Effector CD4-positive, alpha-beta T cell (primary cell): ENCODE measurements at places on chromosomes 11 and 22.

DNA sequence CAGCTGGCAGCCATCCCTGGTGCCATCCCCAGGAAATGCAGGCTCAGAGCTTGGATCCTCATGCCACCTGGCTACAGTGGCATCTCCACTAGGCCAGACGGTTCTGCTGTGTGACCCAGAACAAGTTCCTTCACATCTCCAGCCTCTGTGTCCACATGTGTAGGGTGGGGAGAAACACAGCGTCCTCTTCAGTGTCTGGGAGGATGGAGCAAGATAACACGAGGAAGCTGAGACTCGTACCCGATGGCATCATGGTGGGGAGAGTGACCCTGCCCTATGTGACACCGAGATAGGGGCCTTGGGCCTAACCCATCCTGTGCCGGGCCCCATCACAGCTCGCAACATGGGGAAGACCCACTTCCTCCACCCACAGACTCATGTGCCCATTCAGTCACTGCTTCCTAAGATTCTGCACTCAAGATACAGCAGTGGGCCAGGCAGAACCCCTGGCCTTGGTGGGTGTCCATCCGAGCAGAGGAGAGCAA, 78.5 kb downstream of the MORC2 start:
- DNase-seq: no peak

DNA sequence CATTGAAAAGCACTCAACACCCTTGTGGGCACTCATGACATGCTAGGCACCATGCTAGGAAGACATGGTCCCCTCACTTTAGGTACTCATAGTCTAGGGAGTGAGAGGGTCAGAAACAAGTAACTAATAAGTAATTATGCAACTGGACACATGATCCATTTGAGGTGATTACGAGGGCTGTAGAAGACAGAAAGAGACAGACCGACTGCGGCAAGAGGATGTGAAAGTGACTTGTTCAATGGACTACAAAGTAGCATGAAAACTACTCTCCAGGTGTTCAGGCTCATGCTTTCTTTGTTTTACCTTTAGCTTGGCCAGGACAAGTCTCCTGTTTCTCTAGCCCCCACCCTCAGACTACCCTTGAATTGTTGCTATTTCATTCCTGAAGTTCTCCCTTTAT, 310.8 kb upstream of the SORL1-AS1 start:
- no peak for DNase-seq

DNA sequence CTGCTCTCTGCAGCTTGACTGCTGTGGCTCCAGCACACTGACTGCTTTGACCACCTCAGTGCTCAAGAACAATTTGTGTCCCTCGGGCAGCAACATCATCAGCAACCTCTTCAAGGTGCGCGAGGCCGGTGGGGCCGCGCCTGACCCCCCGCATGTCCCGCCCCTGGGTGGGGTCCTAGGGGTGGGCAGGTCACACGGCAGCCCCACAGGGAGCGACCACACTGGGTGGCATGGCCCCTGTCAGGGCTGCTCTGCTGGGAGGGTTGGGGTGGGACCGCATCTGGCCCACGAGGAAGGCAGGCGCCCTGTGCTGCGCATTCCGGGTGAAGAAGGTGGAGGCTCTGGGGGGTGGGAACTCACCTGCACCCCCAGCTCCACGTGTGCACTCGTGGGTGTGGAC, 4.7 kb upstream of the TSSC4 start:
- no peak for DNase-seq

DNA sequence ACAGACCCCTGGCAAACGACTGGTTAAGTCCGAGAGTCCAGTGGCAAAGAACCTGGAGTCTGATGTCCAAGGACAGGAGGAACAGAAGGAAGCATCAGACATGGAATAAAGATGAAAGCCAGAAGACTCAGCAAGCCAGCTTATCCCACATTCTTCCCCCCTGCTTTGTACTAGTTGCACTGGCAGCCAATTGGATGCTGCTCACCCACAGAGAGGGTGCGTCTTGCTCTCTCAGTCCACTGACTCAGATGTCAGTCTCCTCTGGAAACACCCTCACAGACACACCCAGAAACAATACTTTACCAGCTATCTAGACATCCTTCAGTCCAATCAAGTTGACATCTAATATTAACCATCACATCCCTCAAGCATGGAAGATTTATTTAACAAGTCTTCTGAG, 1265.8 kb upstream of the CNTN5 start:
- no peak for DNase-seq

- DNase-seq: no peak
Observed at GRCh38 chr11:83540728-83541127, 254.6 kb upstream of the CCDC90B start.

DNA sequence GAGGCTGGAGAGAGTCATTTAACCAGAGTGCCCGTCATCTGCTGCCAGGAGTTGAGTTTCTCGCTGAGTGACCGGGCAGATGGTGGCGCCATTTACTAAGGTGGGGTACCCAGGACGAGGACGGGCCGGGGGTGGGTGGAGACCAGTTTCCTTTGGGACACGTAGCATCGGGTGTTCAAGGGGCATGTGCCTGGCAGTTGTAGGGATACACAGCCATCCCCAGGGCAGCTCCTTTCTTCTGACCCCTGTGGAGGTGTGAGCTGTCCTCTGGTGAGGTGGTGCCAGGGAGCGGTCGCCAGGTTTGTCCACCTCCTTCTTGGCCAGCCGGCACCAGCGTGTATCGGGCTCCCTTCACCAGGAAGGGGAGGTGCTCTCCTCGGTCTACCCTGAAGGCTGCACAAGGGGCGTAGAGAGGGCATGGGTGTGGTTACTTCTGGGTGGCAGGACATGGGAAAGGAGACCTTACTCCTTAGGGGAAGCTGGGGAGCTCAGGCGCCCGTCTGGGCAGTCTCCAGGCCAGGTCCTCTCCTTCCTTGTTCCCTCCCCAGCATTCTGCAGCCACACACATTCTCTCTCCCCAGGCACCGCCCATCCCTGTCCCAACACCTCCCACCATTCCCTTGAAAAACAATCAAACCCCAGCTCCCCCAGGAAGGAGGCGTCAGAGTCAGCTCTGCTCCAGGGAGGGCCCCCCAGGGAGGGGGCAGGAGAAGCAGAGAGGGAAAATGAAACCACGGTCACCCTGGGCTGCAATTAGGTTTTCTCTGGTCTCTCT, 10.3 kb upstream of the MB start:
- peak; percentile 36 for DNase-seq

DNA sequence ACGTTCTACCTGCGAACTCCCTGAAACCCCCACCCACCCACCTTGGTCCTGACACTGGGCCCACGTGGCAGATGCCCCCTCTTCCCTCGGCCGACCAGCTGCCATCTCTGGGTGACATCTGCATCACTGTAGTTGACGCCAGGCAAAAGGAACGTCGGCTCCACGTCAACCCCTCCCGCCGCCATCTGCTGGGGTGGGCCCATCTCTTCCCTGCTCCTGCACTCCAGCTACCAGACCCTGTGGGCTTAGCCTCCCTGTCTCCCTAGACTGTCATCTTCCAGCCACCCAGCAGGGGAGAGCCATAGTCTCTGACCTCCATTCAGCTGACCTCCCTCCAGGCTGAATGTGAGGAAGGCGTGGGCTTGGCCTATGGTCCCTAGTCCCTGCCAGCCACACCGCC, 21.4 kb downstream of the CHID1 start:
- DNase-seq: no peak

GRCh38 chr11:125457814-125458343, 38.2 kb downstream of the FEZ1 start:
- no peak for DNase-seq

DNA sequence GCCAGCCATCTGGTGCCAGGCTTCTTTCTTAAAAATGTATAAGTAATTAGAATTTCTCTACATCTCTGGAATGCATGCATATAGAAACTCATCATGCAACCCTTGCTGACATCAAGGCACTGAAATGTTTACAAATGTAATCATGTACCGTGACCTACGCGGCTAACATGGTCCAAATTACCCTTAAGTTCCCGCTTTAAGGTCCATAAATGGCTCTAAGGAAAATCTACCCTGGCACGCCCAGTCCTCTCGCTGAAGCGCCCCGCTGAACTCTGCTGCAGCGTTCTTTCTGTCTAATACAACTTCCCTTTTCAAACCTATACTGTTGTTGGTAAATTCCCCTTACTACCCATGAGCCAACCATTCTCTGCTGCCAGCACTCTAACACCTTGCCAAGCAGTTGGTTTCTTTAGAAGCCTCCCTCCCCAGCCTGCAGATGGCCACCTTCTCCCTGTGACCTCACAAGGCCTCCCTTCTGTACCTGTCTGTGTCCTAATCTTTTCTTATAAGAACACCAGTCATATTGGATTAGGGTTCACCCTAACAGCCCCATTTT, 13.5 kb upstream of the HMOX1 start:
- no peak for DNase-seq

DNA sequence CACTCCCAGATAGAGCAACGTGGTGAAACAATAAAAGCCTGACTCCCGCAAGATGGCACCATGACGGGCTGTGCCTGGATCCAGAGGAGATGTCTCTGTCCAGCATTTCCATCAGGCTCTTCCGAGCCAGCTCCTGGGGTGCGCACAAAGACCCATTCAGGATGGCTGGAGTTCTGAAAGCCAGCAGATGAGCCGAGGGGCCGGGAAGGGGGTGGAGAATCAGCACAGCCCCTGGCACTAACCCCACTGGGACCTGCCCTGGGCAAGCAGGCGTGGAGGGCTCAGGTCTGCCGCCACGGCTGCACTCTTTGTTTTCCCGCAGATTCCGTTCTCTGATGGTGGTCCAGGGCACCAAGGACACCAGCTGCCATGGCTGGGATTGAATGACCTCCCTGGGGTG, 97.2 kb upstream of the BLID start:
- no peak for DNase-seq

GRCh38 chr11:76978818-76979217, 55.4 kb upstream of the B3GNT6 start:
- DNase-seq: no peak

GRCh38 chr11:3055891-3056290, 1.3 kb downstream of the CARS1 start:
- DNase-seq: no peak

- DNase-seq: no peak
Observed at GRCh38 chr22:24170188-24170587, 11.1 kb upstream of the SUSD2 start.

GRCh38 chr11:57167125-57167846, 14.5 kb upstream of the LRRC55 start:
- no peak for DNase-seq

DNA sequence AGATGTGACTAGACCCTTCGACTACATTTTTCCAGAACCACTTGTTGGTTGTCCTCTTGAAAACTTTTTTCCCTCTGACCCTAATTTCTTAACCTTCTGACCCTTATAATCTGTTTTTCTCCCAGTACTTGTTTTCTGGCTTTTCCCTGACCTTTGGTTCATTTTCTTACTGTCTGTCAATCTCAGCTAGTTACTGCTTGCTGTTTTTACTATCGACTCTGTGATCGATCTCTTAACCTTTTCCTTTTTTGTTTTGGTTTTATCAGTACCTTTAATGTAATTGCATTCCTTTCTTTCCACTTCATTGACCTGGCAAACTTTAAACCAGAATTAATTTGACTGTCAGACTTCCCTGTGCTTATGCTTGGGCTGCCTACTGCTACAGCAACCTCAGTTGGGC, 92.8 kb downstream of the DDX10 start:
- no peak for DNase-seq

GRCh38 chr11:65491163-65491465, 7.7 kb upstream of the MALAT1 start:
- no peak for DNase-seq

DNA sequence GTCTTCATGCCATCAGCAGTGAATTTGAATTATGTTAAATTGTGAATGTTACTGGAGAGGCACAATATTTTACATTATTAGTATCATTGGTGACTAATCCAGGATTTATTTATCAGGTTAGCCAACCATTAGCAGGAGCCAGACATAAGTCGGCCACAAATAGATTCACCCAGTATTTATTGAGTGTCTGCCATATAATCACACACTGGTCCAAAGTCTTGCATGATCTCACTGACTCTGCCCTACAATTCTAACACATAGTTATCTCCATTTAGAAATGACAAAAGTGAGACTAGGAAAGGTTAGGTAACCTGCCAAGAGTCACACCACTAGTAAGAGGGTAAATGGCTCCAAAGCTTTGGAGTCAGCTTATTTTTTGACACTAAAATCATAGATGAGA, 179.6 kb downstream of the BLID start:
- DNase-seq: no peak

GRCh38 chr11:2263071-2263565, 7.3 kb downstream of the ASCL2 start:
- no peak for DNase-seq

GRCh38 chr22:28864878-28865596, 18.3 kb upstream of the ZNRF3 start:
- no peak for DNase-seq

DNA sequence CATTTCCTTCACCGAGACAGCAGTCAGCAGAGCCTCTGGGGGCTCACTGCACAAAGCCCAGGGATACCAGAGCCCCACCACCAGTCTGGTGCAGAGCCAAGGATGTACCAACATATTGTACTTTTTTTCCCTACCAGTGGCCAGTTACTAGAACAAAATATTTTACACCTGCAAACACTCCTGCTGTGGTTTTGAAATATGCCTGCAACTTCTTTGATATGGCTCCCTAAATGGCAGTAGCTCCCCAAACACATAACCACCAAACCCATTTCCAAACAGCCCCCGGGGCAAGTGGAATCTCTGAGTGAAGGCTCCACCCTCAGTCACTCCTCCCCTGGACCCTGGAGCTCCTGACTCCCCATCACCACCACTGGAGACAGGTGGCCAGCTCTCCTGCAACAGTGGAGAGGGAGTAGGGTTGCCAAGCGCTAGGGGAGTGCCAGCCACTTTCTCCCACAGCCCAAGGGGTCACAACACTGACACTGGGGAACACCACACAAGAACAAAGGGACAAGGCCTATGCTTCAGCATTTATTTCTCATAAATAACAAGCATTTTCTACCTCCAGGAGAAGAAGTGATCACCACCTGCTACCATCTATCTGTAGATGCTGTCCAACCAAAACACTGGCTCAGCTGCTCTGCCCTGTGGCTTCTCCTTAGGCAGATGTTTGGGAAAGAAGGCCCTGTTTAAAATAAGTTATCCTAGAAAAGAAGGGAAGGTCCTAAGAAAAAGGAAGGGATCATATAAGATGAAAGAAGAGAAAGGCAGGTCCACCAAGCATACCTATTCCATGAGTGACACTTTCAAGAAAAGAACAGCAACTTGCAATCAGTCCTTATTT, 15.1 kb downstream of the DGCR2 start:
- DNase-seq: no peak

DNA sequence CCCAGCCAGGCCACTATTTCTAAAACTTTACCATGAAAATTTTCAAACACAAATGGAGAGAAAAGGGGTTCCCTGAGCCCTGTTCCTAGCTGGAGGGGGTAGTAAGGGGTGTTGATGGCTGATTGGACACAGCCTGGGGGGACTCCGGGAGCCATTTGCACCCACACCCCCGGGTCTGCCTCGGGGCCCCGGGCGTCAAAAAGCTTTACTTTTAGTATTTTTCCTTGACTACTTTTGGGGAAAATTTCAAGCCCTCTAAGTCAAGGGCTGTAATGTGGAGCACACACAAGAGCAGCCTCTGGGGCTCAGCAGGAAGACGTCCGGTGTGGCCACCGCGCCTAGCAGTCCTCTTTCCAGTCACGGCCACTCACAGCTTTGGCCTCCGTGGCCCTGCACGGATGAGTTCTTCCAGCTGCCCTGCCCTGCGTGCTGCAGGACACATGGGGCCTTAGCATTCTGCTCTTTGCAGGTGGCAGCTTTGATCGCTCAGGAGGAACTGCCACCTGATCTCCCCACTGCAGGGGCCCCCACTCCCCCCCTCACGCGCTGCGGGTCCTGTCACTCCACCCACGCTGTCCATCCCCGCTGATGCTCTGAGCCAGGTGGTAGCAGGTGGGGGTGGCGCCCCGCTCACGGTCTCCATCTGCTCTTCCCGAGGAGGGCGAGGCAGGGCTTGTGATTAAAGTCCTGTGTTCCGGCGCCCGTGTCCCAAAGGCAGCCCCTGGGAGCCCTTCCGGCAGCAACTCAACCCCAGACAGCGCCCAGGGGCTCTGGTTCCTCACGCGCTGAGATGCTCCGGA, 14.4 kb downstream of the RNH1 start:
- no peak for DNase-seq
